ENCODE measurements at places on chromosomes 6 and 20. TPM values are rescaled to one million over a fixed set of nuclear protein-coding genes. Genes with fewer than 3 reads are reported as not detected.

DNA sequence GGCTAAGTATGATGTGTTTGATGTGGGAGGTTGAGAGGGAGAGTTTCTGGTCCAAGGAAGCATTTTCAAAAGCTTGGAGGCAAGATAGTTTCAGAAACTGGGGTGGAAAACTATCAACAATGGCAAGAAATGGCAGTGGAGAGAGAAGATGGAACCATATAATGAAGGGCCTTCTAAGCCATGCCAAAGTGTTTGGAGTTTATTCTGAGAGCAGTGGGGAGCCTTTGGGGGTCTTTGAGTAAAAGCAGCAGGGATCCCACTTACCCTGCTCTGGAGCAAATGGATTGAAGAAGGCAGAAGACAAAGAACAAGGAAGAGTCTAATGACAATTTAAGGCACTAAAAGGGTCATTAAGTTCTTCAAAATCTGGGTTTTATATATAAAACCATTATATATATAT is 538.9 kb downstream of the UTRN start:
- no peak overlapping the region for H3K4me3 ChIP-seq
- no peaks in the 10 kb centered on the region for H3K4me1 ChIP-seq
- no peaks in the 10 kb centered on the region for H3K27me3 ChIP-seq
- no peak overlapping the region for H3K27ac ChIP-seq
- DNase-seq, result no peak
- H3K36me3 ChIP-seq, result peaks cover 2% of the 10 kb centered on the region

Gene TPD52L1
- 55.1 TPM for total RNA-seq

DNA sequence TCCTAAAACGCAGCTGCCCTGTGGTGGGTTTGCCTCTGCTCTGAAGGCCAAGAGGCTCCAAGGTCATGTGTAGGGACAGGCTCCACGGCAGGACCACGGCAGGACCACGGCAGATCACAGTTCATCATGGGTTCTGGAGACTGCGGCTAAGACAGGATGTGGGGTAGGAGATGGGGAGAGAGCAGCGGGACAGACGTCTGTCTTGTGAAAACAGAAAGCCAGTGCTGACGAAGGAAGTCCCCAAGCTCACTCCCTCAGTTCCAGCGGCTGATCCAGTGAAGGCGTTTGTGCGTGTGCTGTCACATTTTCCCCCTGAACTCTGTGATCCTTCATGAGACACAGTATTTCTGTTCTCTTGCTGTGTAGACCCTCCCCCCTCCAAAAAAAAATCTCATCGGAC is 67.9 kb upstream of the PTGIS start:
- DNase-seq, result no peak
- H3K4me1 ChIP-seq, result peaks cover 20% of the 10 kb centered on the region
- peaks cover 38% of the 10 kb centered on the region for H3K36me3 ChIP-seq
- no peak overlapping the region for H3K27ac ChIP-seq
- no peaks in the 10 kb centered on the region for H3K27me3 ChIP-seq
- no peak overlapping the region for H3K4me3 ChIP-seq

GRCh38 chr6:119446115-119446554 is 96.6 kb upstream of the MAN1A1 start:
- H3K4me3 ChIP-seq, result no peak overlapping the region
- H3K4me1 ChIP-seq, result no peaks in the 10 kb centered on the region
- DNase-seq, result peak; percentile 23
- H3K36me3 ChIP-seq, result no peaks in the 10 kb centered on the region
- no peaks in the 10 kb centered on the region for H3K27me3 ChIP-seq
- H3K27ac ChIP-seq, result peak overlapping the region; percentile 55

GRCh38 chr20:14612391-14612790 is 275.0 kb upstream of the FLRT3 start:
- H3K36me3 ChIP-seq, result no peaks in the 10 kb centered on the region
- no peaks in the 10 kb centered on the region for H3K27me3 ChIP-seq
- no peaks in the 10 kb centered on the region for H3K4me1 ChIP-seq
- no peak for DNase-seq
- H3K4me3 ChIP-seq, result no peak overlapping the region
- H3K27ac ChIP-seq, result no peak overlapping the region

GRCh38 chr6:89194559-89194958 is 22.6 kb downstream of the GABRR1 start:
- no peak overlapping the region for H3K27ac ChIP-seq
- DNase-seq, result no peak
- no peak overlapping the region for H3K4me3 ChIP-seq
- no peaks in the 10 kb centered on the region for H3K27me3 ChIP-seq

All from spinal cord (tissue), 10 donors.